Aorta (tissue), 5 donors: ENCODE measurements at places on chromosomes 2 and 18. TPM values are rescaled to one million over a fixed set of nuclear protein-coding genes. Genes with fewer than 3 reads are reported as not detected.

GRCh38 chr2:140791802-140792201, 1339.0 kb downstream of the LRP1B start:
- H3K4me1 ChIP-seq: no peaks in the 10 kb centered on the region
- no peak overlapping the region for H3K27ac ChIP-seq
- no peak overlapping the region for H3K4me3 ChIP-seq
- DNase-seq: no peak
- H3K27me3 ChIP-seq: no peaks in the 10 kb centered on the region

DNA sequence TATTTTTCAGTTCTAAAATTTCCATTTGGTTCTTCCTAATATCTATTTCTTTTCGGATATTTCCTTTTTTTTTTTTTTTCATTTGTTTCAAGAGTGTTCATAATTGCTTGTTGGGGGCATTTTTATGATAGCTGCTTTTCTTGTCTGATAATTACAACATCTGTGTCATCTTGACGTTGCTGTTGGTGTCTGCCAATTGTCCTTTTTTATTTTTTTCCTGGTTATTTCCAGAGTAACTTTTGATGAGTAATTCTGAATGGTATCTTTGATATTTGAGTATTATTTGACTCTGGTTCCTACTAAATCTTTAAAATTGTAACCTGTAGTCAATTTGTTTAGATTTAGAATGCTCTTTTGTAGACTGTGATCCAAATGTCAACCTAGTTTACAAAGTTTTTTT, 51.3 kb upstream of the CHRNA1 start:
- H3K4me3 ChIP-seq: no peak overlapping the region
- no peak overlapping the region for H3K27ac ChIP-seq
- DNase-seq: no peak
- no peaks in the 10 kb centered on the region for H3K27me3 ChIP-seq
- H3K36me3 ChIP-seq: no peaks in the 10 kb centered on the region
- H3K4me1 ChIP-seq: peaks cover 4% of the 10 kb centered on the region

DNA sequence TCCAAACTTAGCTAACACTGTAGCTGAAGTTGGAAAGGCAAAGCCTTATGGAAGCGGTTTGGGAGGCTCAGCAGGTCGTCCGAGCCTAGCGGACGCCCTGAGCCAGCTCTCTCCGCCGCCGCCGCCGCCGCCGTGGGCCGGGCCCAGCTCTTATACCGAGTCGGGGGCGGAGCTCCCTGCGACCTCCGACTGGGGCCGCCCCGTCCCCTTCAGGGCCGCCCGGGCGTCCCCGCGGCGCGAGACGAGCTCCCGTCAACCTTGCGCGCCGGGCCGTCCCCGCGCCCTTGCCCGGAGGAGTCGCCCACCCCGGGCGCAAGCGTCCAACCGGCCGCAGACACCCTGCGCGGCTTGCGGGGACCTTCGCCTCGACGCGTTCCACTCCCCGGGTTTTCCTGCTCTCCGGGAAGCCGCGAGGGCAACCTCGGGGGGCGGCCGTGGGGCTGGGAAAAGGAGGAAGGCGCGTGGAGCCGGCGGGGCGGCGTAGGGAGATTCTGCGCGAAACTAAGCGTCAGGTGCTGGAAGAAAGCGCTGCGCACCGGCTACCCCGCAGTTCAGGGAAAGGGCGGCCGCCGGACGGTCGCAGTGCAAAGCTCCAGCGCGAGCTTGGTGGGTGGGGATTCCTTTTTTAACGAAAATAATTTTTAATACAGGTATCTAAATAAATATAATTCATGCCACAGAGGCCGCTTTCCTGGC, at the start of gene SLC40A1:
Gene SLC40A1 (minus strand): TSS at position 129 of the 696 bp plus-strand sequence. CDS start 326 bp downstream, outside the sequence.
- H3K27me3 ChIP-seq: no peaks in the 10 kb centered on the region
- peak; percentile 91 for DNase-seq
- H3K4me3 ChIP-seq: peak within 1 kb of the TSS; percentile 100

GRCh38 chr2:1488851-1489250, 75.6 kb downstream of the TPO start:
- no peak for DNase-seq
- no peaks in the 10 kb centered on the region for H3K27me3 ChIP-seq
- no peak overlapping the region for H3K4me3 ChIP-seq
- no peaks in the 10 kb centered on the region for H3K36me3 ChIP-seq

DNA sequence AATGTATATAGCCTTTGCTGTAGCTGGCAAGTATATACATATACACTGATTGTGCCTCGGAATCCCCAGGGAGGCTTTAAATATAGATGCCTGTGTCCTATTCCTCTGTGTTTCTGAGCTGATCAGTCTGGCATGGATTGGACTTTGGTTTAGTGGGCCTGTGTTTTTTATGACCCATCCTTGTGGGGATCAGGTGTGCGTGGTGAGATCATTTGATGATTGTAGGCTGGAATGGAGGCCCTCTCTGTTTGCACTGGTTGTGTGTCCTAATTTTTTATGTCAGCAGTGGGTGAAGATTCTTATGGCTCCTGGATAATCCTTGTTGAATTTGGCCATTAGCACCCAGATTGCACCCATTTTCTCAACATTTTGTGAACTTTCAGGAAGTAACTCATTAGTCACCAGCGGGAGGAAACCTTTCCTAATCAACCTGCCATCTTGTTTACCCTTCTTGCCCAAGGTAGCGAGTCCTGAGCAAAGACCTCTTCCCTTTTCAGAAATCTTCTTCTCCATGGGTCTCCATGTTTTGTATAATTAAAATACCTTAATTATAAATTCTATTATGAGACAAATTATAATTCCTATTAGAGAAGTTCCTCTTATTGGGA, 75.8 kb downstream of the UGGT1 start:
- H3K27ac ChIP-seq: no peak overlapping the region
- DNase-seq: no peak
- H3K27me3 ChIP-seq: no peaks in the 10 kb centered on the region
- peaks cover 14% of the 10 kb centered on the region for H3K36me3 ChIP-seq
- no peak overlapping the region for H3K4me3 ChIP-seq
- H3K4me1 ChIP-seq: no peaks in the 10 kb centered on the region

The TTR gene
- polyA plus RNA-seq: not detected
